ENCODE measurements at places on chromosomes 2 and 18. TPM values are rescaled to one million over a fixed set of nuclear protein-coding genes. Genes with fewer than 3 reads are reported as not detected.

Gene NEU4
- 0.17 TPM for total RNA-seq

Gene REG1B
- total RNA-seq = not detected

- DNase-seq = no peak
Measured at GRCh38 chr2:217797165-217797564, 205.6 kb downstream of the TNS1 start.

DNA sequence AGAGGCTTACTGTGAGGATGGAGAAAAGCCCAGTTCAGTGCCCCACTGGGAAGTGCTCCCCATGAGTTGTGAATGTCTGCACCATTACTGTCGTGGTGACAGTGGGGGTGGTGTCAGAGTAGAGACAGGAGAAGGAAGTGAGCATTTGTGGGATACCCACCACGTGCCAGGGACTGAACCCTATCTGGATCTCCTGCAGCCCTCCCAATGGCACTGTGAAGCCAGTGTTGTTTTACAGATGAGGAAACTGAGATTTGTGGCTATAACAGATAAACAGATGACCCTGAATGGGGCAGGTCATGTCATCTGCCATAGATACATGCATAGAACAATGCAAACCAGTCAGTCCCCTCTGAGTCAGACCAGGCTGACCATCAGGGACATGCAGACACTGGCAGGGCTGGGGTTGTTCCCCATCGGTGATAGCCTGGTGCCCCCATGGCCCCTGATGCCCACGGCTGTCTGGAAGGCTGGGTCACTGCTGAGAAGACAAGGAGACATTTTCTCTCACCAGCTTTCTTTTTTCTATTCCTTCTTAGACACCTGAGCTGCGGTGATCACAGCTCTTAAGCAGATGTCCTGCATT, 60.8 kb downstream of the EMILIN2 start:
- no peak for DNase-seq

GRCh38 chr2:240277073-240277806, 136.8 kb upstream of the OTOS start:
- no peak for DNase-seq

DNA sequence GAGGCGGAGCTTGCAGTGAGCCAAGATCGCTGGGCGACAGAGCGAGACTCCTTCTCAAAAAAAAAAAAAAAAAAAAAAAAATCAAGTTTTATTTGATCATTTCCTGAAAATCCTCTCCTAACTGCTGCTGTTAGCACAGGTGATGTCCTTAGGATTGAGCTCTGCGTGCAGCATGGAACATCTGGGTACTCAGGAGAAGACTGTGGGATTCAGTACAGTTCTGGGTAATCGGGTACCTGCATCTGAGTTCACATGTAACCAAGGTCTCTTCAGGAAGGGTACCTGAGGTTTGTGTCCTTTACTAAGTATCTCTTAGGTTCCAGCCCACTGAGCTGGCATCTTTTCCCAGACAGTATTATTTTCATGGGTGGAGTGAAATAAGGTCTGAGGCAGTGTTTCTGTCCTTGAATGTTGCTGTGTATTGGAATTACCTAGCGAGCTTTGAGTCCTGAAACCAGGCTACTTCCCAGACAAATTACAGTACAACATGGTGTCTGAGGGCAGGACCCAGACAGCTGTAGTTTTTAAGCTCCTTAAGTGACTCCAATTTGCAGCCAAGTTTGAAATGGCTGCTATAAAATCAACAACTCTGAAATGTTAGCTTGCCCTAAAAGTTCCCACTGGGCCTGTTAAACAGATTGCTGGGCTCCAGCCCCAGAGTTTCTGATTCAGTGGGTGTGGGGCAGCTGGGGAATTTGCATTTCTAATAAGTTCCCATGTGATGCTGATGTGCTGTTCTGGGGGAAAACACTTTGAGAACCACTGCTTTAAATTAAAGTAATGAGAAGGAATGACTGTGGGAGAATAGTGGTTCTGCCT, 120.5 kb downstream of the PMAIP1 start:
- DNase-seq = no peak

- DNase-seq = no peak
Measured at GRCh38 chr2:160157861-160158829, 41.9 kb downstream of the ITGB6 start.

Gene COPS8
- 70.1 TPM for total RNA-seq

GRCh38 chr18:23756590-23757436, 67.6 kb downstream of the LAMA3 start:
- DNase-seq = peak; percentile 44

DNA sequence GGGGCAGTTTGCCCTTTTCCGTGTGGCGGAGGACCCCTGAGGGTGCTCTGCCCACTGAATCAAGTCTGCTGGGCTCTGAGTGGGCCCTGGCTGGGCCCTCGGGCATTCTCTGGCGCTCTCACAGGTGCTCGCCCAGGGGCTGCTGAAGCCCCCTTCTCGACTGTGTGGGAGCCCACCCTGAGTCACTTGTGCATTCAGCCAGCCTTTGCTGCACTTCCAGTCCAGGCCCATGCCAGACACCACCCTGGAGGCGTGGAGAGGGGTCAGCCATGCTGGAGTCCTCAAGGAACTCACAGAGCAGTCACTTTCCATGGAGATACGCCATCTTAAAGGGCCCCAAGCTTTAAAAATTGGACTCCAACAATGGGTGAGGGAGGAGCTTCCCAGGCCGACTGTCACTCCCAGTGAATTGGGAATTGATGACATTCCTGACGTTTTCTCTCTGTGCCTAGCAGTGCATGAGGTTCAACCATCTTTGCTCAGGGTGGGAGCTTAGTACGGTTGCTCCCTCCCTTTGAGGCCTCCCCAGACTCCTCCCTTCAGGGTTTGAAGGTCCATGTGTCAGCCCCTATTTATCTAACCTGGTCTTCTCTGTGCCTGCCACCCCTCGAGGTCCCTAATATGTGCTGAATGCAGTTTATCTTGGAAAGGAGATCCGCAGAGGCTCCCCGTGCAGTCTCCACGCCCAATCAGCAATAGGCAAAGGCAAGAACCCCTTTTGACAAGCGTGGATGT, 71.8 kb upstream of the HS6ST1 start:
- DNase-seq = no peak

DNA sequence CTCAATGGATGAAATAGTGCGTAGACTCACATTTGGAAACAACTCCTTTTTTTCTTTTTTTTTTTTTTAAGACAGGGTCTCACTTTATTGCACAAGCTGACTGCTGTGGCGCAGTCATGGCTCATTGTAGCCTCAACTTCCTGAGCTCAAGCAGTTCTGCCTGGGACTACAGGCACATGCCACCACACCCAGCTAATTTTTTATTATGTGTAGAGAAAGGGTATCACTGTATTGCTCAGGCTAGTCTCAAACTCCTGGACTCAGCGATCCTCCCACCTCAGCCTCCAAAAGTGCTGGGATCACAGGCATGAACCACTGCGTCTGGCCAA, 17.4 kb downstream of the HAT1 start:
- DNase-seq = no peak

Gene MYOM1
- total RNA-seq = 337 TPM

DNA sequence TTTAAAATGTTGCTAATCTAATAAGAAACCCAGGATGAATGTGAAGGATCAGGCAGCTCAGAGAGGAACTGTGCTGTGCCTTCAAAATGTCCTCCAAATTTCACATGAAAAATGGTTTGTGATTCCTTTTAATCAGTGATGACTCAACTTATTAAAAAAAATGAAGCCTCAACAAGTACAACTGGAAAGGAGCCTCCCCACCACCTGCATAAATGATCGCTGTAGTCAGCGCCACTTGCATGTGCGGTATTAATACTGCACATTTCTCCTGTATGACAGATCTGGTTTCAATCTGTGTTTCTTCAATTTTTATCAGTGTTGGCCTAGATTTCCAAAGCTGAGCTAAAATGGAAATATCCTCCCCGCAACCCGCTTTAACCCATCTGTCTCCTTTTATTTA, 115.0 kb upstream of the TMEM200C start:
- no peak for DNase-seq

DNA sequence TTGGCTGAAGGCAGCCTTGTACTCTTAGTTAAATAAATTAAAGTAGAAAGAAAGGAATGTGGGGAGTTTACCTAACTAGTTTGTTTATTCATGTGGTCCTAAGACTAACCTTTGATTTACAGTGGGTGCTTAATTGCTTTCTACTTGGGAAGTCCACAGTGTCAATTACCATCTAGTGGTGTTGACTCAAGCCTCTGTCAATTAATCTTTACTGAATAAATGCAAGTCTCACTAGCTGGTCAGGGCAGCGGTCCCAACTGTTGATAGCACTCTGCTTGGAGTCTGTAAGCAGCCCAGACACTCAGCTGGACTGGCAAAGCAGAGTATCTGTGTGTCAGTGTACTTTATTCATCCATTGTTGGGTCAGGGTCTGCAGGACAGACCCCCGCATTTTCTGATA, 15.8 kb downstream of the ZNF514 start:
- no peak for DNase-seq

GRCh38 chr2:171226461-171226860, 65.8 kb upstream of the TLK1 start:
- DNase-seq = no peak

- no peak for DNase-seq
Measured at GRCh38 chr2:164567335-164567989, 53.8 kb downstream of the GRB14 start.

DNA sequence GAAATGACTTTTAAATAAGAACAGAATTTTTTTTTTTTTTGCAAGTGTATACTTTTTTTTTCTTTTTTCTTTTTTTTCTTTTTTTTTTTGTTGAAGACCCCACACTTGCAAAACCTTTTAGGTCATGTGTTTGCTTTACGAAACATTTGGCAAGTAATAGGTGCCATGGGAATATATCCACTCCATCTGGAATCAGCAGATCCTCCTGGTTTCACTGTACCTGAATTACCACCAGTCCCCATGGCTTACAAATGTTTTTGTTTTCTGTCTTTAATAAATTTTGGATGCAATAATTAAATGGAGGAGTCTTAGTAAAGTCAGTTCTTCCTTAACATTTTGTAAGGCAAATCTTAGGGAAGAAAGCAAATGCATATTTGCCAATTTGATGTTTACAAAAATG, 559.7 kb upstream of the ZEB2 start:
- DNase-seq = no peak

GRCh38 chr2:175441181-175441761, 259.8 kb upstream of the ATP5MC3 start:
- DNase-seq = no peak

- DNase-seq = no peak
Measured at GRCh38 chr2:95530734-95531133, 46.2 kb upstream of the TRIM43B start.

DNA sequence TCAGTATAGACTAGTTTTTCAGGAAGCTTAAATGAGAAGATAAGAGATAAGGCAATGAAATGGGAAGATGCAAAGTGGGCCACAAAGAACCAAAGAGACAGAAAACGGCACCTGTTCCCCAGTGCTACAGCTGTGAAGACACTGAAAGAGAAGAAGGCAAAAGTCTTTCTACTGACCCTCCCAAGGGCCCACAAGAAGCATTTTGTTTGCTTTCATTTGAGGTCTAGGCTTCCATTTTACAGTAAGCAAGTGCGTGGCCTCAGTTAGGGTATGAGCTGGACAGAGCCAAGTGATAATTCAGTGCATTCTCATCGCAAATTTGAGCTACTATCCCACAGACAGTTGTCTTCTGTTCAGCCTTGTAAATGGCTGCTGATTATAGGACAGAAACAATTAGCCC, 53.4 kb upstream of the STK17B start:
- DNase-seq = no peak

Gene RIT2
- not detected for total RNA-seq

GRCh38 chr2:72012886-72013574, 134.6 kb downstream of the CYP26B1 start:
- no peak for DNase-seq

Gene GALR1
- total RNA-seq = not detected

DNA sequence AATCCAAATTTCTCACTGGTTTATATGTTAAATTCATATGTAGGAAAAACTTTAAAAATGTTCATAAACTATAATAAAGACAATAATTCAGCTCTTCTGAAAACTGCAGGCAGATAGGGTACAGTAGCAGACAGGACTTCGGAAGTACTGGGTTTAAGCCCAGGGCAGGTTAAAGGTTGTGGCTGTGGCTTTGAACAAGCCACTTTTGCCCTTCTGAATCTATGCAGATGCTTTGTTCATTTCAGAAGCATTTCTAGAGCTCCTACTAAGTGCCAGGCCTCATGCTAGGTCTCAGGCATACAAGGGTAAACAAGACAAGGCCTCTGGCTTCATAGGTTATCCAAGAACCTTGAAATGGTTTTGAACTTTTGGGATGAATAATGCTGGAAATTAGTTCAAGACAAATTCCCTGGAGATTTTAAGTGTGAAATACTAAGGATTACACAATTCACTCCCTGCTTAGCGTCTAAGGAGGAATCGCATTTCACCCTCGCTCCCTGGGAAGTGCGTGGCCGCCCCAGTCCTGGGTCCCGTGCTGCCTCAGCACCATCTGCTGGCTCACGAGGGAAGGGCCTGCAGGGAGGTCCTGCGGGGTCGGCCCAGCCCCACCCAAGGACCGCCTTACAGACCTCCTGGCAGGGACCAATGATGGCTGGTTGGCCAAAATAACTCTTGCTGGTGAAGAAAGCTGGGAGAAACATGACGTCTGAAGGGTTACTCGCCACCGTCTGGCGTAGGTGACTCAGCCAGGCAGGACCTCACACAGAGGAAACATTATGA, 67.7 kb upstream of the L3MBTL4 start:
- DNase-seq = peak; percentile 93

Gene AMER3
- total RNA-seq = not detected

- DNase-seq = peak; percentile 61
Measured at GRCh38 chr2:23637011-23637778, 252.2 kb downstream of the KLHL29 start.

- no peak for DNase-seq
Measured at GRCh38 chr2:195238826-195239225, 418.2 kb upstream of the SLC39A10 start.

Gene ASB1
- total RNA-seq = 65.5 TPM

- no peak for DNase-seq
Measured at GRCh38 chr2:144030791-144031190, 489.1 kb downstream of the ZEB2 start.

DNA sequence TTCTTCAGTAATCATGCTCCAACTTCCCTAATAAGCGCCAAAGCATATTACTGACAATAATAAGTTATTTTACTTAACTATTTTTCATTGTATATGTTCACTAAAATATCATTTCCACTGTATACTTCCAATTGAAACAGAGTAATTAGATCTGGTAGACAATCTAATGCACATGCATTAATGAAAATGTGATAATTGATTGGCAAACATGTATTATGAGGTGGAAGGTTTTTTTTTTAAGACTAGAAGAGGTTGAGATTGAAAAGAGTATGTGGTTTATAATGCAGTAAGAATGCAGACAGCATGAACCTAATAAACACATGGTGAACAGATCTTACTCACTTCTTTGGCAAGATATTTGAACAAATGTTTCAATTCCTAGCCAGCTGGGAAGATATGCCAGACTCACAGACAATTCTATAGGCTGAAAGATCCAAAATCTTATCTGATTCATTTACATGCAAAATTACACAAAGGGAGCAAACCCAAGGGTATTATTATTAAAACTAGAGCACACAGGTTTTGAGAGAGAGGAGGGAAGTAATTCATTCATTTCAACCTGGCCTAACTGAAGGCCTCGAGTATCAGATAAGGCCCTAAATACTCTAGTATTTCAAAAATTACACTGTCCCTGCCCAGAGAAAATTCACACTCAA, 2.8 kb downstream of the NCKAP1 start:
- DNase-seq = no peak

Measured in right cardiac atrium (tissue), 5 donors.